Foreskin keratinocyte (primary cell): ENCODE measurements at places on chromosomes 7 and 10. TPM values are rescaled to one million over a fixed set of nuclear protein-coding genes. Genes with fewer than 3 reads are reported as not detected.

GPR146 gene
- not detected in 2 replicates for total RNA-seq

MASTL gene
- 31.6 and 43.7 TPM in 2 replicates for total RNA-seq

DNA sequence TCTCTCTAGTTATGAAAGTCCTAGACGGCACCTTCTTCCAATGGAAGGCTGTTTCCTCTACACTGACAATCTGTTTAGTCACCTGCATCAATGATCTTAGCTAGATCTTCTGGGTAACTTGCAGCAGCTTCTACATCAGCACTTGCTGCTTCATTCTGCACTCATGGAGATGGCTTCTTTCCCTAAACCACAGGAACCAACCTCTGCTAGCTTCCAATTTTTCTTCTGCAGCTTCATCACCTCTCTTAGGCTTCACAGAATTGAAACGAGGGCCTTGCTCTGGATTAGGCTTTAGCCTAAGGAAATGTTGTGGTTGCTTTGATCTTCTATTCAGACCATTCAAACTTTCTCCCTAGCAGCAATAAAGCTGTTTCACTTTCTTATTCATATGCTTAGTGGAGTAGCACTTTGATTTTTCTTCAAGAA is 24.6 kb downstream of the NAMPT start:
- no peak for DNase-seq

DNA sequence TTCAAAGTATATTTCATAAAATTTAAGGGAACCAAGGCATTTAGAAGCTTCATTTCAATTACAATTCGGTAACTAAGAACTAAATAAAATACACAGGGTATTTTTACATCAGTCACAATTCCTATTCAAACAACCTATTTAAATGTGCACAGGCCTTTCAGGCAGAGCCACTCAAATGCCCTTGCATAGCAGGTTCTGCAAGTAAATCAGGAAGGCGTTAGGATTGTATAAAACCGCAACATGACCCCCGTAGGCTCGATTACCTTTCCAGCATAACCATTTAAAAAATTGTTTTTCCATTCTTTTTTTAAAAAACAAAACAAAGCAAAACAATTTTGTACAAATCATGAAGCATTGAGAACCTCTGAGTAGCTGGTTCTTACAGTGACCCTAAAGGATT is 289.9 kb upstream of the SP8 start:
- no peak for DNase-seq

DNA sequence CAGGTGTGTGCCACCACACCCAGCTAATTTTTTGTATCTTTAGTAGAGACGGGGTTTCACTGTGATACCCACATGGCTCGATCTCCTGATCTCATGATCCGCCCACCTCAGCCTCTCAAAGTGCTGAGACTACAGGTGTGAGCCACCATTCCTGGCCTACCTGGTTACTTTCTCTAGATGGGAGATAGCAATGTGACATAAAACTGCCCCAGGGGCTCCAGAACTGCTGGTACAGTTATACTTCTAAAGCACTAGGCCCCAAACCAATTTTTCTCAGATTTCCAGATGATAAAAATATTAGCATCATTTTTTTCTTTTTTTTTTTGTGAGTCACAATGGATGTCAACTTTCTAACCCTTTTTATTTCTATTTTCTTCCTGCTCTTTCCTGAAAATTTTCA is 27.4 kb downstream of the ITGB8 start:
- no peak for DNase-seq

DNA sequence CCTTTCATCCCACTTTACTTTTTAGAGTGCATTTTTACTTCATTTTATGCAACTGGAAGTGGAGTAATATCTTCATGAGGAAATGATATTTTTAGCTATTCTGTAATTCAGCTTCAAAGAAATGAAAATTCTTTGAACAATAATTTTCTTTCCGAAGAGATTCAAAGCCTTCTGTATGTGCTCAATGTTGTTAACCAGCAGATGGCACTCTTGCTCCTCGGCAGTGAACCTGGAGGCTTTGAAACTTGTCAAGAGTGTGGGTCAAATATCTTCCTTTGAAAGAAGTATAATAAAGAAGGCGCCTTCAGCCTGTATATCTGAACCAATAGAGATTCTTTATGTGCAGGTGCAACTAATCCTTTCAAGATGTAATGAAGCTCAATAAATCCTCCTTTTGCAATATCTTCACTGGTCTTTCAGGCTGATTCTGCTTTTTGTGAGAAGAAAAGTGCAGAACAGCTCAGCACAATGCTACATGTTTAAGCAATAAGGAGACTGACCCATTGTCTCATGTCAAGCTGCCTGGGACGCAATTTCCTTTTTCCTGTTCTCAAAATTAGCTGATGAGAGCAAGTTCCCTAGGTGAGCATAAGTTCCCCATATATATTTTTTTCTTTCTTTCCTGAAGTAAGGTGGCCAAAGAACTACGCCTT is 258.4 kb downstream of the SEMA3A start:
- peak; percentile 46 for DNase-seq
